ENCODE measurements at places on chromosomes 3 and 15.

DNA sequence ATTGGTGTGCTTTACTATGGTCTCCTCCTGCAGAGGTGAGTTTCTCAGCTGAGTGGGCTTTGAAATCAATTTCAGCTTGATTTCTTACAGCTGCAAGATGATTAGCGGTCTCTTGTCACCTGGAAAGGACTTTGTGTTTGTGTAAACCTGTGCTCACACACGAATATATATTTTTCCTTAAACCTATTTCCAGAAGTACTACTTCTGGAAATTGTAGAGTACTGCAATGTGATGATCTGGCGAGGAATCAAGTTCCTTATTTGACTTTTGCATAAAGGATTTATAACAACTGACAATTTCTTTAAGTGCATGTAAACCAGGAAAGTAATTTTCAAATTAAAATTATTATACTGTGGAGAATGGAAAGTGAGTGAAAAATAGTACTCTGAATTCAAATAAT lies 2.1 kb downstream of the MCTP2 start:
- DNase-seq, result no peak

GRCh38 chr3:3589715-3590130 lies 209.5 kb upstream of the LRRN1 start:
- no peak for DNase-seq

GRCh38 chr15:92117261-92117731 lies 263.8 kb downstream of the SLCO3A1 start:
- no peak for DNase-seq

DNA sequence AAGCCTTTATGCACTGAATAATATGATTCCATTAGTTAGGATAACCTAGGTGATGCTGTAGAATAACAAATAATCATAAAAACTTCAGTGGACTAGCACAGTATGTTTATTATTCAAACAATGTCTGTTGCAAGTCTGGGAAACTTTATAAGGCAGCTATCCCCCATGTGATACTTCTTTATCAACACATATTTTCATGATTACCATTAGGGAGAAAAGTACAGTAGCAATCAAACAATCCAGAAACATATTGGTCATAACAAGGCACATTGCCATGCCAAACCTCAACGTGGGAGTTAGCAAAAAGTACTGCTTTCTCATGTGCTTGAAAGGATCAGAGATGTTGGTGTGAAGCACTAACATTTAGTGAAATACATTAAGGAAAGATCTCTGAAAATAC lies 35.5 kb downstream of the EOMES start:
- no peak for DNase-seq

- DNase-seq, result no peak
These were observed 334.8 kb downstream of the LPP start for GRCh38 chr3:188488801-188489200.

GRCh38 chr15:71313806-71314205 lies 198.5 kb downstream of the THSD4 start:
- no peak for DNase-seq

DNA sequence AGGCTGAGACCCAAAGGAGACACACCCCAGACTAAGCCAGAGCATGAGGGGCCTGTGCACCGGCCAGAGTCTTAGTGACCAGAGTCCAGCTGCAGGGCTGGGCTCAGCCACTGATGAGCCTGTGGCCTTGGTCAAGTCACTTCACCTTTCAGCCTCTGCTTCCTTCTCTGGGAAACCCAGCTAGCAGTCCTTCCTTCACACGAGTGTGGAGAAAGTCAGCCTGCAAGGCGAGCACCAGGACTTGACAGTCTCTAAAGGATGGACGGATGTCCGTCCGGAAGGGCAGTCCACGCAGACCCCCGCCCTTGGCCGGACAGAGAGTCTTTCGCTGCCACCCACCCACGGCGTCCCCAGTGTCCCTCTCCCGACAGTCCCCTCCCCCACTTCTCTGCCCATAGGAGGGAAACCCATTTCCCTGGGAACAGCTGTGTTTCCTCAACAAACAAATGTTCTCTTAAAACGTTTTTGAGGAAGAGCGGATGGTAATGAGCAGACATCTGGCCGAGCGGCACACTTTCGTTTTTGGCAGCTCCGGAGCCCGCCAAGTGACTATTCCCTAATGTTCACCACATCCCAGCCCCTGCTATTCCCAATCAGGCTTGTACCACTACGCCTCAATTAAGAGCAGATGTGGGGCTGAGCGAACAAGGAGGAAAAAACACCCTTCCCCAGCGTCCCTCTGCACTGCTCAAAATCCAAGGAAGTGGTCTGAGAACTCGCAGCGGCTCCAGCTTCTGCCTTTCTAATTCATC lies 129.1 kb upstream of the SMAD3 start:
- DNase-seq, result no peak

GRCh38 chr3:111773484-111773883 lies 85.6 kb upstream of the PHLDB2 start:
- no peak for DNase-seq

DNA sequence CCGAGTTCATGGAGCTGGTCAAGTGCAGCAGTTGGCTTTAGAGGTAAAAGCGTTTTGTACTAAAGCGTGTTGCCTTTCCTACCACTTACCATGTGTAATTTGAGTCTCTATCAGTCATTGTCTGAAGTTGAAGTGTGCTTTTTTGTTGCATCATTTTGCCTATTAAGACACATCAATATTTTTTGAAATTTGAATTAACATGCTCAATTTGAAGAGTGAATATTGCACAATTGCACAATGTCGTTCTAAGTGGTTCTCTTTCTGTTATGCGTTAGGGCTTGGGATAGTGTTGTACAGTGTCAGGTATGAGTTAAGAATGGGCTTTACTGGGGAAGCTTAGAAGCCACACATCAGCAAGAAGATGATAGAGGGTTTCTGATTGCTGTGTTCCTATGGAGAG lies 84.0 kb upstream of the ACKR4 start:
- DNase-seq, result no peak

- no peak for DNase-seq
These were observed 44.8 kb upstream of the MAP3K13 start for GRCh38 chr3:185318141-185318540.

DNA sequence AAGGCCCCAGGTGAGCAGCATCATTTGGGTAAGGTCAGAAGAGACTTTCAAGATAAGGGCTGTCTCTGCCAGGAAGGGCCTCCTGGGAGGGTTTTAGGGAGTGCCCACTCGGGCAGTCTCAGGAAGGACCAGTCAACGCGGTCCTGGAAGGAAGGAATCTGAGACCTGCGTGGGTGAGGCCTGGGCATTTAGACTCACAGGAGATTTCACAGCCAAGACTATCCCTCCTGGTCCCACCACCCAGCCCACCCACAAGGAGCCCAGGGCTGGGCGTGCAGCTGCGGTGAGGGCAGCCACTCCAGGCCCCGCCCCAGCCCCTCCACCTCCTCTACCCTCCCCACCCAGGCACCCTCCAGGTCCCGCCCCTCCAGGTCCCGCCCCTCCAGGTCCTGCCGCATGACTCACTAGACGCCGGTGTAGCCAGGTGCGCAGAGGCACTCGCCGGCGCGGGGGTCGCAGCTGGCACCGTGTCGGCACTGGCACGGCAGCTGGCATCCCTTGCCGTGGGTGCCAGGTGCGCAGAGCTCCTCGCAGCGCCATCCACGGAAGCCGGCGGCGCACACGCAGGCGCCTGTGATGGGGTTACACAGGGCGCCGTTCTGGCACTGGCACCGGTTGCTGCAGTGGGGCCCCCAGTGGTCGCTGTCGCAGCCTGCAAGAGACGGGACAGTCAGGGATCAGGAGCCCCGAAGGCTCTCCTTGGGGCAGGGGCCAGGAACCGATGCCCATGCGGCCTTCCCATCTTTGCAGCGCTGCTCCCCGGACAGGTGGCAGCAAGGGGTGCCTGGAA lies 112.7 kb downstream of the RAB11A start:
- DNase-seq, result peak; percentile 63

GRCh38 chr15:34578283-34578674 lies 5.2 kb downstream of the GOLGA8B start:
- no peak for DNase-seq

DNA sequence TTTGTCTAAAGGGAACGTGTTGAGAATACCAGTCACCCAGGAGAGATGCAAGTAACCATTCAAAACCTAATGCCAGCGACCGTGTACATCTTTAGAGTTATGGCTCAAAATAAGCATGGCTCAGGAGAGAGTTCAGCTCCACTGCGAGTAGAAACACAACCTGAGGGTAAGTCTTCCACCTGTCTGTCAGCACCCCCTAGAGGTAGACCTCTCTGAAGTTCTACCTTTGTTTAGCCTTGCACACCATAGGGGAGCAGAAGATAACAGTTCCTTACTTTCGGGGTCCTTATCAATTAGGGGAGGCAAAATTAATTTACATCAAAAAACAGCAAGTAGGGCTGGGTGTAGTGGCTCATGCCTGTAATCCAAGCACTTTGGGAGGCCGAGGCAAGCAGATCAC lies 124.4 kb downstream of the HCN4 start:
- DNase-seq, result no peak

- DNase-seq, result no peak
These were observed 21.3 kb downstream of the PRTG start for GRCh38 chr15:55721554-55722185.

DNA sequence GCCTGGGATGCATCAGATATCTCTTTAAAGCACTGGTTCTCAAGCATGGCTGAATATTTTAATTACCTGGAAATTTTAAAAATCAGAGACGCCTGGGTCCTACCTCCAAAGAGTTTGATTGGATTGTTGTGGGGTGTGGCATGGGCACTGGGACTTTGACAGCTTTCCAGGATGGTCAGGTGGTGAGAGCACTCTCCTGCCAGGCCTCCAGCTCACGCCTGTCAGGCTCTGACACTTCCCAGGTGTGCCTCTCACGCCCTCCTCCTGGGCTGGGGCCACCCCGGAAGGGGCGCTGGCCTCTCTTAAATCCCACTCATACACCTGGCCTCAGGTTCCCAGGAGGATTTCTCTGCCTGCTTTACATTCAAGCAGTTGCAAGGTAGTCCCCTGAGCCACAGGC lies 48.5 kb downstream of the AMOTL2 start:
- DNase-seq, result no peak

- no peak for DNase-seq
These were observed 27.1 kb downstream of the LRIG1 start for GRCh38 chr3:66473692-66474091.

DNA sequence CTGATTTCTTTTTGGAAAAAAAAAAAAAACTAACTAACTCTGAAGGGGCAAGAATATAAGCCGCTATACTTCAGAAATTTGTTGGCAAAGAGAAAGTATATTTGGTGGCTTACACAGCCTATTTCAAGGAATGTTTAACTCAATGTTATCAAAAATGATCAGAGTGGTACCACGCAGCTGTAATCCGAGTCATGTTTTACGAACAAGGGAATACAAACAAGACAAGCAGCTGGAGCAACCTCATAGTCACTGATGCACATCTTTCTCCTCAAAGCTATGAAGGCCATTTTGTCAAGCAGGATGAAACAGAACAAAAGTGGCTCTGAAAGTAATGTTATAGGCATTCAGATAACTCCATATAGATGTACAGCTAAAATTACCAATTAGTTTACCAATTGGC lies 81.2 kb downstream of the SCAPER start:
- DNase-seq, result no peak

GRCh38 chr3:184789314-184789998 lies 22.5 kb upstream of the VPS8 start:
- no peak for DNase-seq

DNA sequence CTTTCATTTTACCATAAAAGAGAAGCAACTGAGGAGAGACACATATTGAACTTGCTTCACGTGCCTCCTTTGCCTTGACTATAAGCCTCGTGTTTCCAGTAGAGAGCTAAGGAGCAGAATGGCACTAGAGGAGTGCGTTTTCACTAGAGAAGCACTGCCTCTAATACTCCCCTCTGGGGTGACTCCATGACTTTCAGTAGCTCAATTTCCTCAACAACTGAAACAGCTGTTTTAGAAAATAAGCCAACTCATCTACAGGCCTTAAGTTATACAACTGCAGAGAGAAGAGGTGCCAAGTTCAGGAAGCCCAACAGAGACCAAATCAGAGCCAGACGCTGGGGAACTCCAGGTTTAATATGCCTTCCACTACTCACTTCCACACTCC lies 1.9 kb downstream of the UBP1 start:
- no peak for DNase-seq

DNA sequence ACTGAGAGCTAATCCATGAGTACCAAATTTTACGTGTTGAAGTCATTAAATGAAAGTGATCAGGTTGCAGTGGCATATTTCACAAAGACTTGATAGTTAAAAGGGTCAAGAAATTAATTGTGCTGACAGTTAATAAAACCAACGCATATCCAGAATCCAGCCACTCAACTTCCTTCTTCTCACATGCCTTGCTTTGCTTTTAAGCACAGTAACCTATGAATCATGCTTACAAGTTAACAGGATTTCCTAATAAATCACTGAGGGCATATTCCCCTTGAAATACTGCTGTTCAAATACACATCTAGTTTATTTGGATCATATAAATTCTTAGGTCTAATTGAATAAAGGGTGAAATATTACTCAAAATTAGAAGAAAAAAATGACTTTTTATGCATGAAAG lies 801.5 kb upstream of the EPHA6 start:
- no peak for DNase-seq

GRCh38 chr3:38039101-38039898 lies at the start of gene DLEC1:
Gene DLEC1 (plus strand): TSS chr3:38039208. CDS start chr3:38039226, 18 bp downstream.
- DNase-seq, result peak; percentile 68

DNA sequence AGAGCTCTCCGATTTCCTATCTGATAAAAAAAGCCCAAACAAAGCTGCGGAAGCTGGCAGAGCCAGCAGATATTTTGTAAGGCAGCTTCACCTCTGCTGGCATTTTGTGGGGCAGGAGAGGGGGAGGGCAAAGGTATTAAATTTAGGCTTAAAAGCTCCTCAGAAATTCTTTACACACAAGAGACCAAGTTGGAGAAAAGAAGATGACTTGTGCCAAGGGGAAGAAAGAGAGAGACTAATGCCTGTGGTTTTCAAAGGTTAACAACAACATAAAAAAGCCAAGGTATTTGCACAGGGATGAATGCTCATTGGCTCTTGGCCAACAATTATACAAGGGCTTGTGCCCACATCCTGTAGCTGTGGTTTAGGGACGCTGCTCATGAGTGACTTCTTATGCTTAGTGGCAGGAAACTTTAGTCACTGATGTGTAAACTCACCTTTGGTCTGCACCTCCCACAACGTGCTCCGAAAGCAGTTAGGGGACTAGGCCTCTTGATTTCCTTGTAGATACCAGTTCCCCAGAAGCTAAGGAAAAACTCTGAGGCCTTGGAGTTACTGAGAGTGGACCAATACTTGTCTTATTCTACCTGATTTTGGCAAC lies 152.9 kb downstream of the TPRG1 start:
- DNase-seq, result peak; percentile 52

- no peak for DNase-seq
These were observed 17.7 kb downstream of the PPM1L start for GRCh38 chr3:160773722-160774121.

DNA sequence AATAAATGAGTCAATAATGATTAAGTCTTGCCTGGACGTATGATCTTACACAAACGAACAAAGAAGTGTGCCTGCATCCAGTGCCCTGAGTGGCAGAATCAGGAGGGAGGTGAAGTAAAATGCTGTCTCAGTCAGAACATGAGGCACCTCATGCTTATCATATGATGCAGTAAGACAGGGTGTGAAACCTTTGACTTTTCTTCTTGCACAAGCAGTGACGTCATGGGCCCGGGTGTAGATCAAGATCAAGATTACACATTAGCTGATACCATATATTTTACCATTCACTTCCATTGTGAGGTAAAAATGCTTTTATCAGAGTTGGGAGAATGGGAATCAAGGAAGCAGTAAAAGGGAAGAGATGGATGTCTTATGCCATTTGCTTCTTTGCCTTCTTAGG lies 291.6 kb upstream of the PLSCR5 start:
- no peak for DNase-seq

GRCh38 chr3:56219894-56220805 lies 248.1 kb downstream of the ERC2 start:
- no peak for DNase-seq
